ENCODE measurements at places on chromosomes 12 and 14.

GRCh38 chr12:117363056-117363662 is 1.7 kb upstream of the NOS1 start:
- no peak for DNase-seq

GRCh38 chr14:26622611-26623010 is 24.8 kb upstream of the NOVA1 start:
- no peak for DNase-seq

- no peak for DNase-seq
These were observed 34.5 kb downstream of the TRPV4 start for GRCh38 chr12:109798691-109799090.

- DNase-seq = no peak
These were observed 74.3 kb upstream of the ST8SIA1 start for GRCh38 chr12:22408610-22409376.

DNA sequence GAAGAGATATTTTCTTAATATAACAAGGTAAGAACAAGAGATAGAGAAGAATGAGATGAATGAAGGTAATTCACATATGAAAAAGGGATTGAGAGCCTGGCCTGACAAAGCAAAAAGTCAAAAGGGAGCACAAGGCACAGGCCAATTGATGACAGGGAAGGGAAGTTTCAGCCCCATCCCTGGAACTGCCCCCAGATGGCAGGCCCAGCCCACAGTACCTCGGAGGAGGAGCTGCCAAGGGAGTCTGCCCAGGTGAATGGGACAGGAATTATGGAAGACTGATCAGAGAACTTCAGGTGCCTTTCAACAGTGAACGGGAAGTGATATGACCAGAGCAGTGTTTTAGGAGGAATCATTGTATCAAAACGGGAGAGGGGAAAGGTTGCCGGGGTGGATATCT is 15.7 kb downstream of the SNRPF start:
- DNase-seq = no peak

DNA sequence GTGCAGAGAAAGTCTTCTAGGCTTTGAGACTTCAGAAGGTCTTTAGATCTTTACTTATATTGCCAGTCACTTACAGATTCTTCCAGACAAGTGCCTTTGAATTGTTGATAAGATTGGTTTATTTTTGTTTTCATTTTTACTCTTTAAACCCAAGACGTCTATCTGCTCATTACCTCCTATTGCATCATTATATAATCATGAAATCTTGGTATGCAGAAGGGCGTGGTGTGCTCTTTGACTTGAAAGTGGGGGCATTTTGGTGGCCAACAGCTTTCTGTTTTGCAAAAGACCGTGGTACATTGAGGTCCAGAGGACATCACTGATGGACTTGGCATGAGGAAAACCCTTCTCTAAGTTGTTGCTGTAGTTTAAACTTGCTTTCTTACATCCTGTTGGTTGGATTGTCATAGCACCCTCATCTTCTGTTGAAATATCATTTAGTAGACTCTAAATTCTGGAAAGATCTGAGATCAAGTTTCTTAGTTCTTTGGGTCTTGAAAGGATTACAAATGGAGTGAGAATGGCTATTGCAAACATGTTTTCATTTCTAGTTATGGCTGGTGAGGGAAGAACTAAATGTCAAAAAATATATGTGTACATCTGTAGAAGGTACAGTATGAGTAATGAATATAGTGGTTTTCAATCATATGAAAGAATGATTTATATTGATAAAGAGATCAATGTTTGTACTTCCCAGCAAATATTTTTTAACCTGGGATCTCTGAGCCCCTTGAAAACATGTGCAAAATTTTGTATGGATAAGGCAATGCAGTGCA is 441.8 kb downstream of the NRXN3 start:
- DNase-seq = no peak

DNA sequence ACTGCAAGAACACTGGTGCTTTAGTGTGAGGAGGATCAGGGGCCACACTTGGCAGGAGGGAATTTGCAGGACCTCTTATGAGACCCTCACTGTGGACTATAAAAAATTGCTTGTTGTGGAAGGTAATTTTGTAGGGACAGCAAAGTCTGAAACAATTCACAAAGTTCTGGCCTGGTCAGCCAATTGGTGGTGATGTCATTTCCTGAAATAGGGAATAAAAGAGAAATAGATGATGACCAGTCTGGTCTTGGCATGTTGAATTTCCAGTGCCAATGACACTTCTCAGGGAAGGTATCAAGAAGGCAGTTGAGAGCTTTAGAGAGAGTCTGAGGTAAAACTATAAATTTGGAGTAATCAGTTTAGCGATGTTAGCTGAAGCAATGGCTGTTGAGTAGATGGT is 129.3 kb upstream of the LMNTD1 start:
- no peak for DNase-seq

DNA sequence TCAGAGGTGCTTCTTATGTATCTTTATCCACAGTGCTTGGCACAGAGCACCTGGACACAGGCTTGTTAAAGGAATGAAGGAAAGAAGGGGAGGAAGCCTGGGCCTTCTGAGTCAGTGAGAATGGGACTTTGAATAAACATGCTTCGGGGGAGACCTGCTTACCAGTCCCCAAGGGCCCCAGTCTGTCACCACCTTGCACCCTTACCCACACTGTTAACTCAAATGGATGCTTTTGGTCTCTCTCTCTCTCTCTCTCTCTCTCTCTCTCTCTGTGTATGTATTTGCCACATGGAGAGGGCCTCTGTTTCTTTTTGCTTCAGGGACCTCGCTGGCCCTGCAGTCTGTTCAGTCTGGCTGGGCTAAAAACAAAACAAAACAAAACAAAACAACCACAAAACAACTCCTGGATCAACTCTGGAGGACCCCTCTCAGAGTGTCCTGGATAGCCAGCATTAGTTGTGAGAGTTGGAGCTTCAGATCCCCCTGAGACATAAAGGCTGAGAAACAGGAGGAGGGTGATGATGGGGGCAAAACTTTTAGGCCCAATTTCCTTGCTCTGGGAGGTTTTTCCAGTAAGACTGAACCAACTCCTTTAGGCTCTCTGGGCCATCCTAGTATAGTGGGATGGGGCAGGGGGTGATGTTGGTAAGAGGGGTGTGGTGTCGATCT is 1.9 kb downstream of the KIF5A start:
- DNase-seq = no peak

DNA sequence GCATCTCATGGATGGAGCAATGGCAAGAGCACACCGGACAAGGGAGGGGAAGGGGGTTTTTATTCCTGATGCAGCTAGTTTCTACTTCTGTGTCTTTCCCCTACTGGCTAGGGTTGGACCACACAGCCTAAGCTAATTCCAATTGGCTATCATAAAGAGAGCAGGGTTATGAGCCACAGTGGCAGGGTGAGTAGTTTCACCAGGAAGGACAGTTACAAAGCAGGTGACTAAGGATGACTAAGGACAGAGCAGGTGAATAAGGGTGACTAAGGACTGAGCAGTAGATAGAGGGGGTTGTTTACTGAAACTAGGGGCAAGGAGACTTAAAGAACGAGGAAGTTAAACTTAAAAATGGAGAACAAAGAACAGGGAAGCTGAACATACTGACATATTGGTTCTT is 321.4 kb upstream of the SEL1L start:
- DNase-seq = no peak

Data from CMK (cell line).